ENCODE measurements at places on chromosomes 3 and 15.

- DNase-seq, result no peak
Observed at GRCh38 chr15:78875107-78875914, 2.6 kb downstream of the MORF4L1 start.

GRCh38 chr3:134370611-134371531 lies 3.4 kb downstream of the AMOTL2 start:
- DNase-seq, result no peak

- DNase-seq, result no peak
Observed at GRCh38 chr3:61173676-61174075, 77.6 kb downstream of the FHIT start.

GRCh38 chr3:52774901-52775864 lies 2.2 kb upstream of the ITIH1 start:
- no peak for DNase-seq

GRCh38 chr15:65773386-65774111 lies 18.5 kb downstream of the DENND4A start:
- DNase-seq, result no peak

GRCh38 chr15:71730277-71731144 lies 79.8 kb upstream of the NR2E3 start:
- no peak for DNase-seq

GRCh38 chr3:115922681-115923347 lies 299.5 kb downstream of the GAP43 start:
- no peak for DNase-seq

- DNase-seq, result no peak
Observed at GRCh38 chr15:56236197-56236596, 7.5 kb downstream of the RFX7 start.

GRCh38 chr3:154242766-154243165 lies 81.5 kb downstream of the DHX36 start:
- DNase-seq, result no peak

GRCh38 chr3:121758727-121759450 lies 9.3 kb upstream of the GOLGB1 start:
- no peak for DNase-seq

- no peak for DNase-seq
Observed at GRCh38 chr3:194865615-194866014, 179.9 kb downstream of the FAM43A start.

GRCh38 chr15:62875626-62876021 lies 166.9 kb upstream of the TPM1 start:
- no peak for DNase-seq

DNA sequence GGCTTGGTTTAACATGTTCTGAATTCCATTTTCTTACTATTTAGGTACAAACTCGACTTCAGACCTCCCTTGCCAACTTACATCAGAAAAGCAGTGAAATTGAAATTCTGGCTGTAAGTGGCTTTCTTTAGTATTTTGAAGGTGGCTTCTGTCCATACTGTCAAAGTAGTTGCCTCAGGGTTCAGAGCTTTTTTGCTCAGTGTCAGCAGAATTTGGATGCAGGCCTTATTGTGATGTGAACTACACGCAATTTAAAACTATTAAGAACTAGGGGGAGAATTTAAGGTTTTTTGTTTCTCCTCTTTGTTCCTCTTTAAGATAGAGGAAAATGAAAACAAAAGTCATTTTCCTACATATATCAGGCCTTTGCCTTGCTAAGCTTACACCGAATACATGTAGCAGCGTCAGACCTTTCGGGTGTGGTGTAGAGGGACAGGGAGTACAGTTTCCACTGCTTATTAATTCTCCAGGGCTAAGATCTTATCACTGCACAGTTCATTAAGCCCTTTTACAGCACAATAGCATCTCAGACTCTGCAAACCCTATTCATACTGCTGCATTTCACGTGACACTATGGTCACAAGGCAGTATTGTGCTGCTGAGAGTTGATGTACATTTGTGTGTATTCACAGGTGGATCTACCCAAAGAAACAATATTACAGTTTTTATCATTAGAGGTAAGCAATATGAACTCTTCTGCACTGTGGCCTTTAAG lies 6.7 kb downstream of the SRP14 start:
- no peak for DNase-seq

DNA sequence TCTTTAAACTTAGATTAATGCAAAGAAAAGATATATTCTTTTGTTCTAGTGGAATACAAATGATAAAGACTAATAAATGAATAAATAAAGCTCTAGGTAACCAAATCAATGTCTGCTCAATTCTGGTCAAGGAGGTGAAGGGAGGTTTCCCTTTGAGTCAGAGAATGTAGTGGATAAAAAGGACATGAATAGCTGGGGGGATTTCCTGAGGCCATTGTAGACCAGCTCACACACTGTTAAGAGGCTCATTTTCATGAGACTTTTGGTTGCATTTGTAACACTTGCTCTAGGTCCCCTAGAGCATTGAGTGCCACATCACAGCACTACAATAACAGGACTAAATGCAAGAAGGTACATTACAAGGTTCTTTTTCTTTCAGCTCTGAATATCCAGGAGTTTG lies 170.7 kb downstream of the TIGIT start:
- no peak for DNase-seq

- DNase-seq, result no peak
Observed at GRCh38 chr3:153848702-153849101, 272.5 kb upstream of the ARHGEF26 start.

- no peak for DNase-seq
Observed at GRCh38 chr15:79195802-79196201, 86.7 kb upstream of the ANKRD34C start.

DNA sequence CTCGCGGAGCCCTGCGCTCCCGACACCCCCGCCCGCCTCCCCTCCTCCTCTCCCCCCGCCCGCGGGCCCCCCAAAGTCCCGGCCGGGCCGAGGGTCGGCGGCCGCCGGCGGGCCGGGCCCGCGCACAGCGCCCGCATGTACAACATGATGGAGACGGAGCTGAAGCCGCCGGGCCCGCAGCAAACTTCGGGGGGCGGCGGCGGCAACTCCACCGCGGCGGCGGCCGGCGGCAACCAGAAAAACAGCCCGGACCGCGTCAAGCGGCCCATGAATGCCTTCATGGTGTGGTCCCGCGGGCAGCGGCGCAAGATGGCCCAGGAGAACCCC lies 464 bp downstream of the SOX2 start:
- DNase-seq, result no peak

DNA sequence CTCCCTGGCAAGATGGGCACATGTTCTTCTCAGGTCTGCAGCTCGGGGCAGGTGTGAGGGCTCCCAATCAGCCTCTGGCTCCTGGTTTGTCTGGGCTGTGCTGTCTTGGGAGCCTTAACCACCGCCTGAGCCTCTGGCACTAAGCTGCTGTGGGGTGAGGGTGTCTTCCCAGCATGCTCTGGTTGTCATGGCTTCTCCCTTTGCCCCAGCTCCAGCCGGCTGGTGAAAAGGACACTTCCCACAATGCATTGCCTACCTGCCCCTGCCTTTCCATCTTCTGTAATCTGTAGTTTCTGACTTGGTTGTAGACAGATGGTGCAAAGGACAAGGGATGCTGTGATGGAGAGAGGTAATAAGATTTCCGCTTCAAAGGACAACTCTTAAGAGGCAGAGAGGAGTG lies 295.3 kb downstream of the TLE3 start:
- no peak for DNase-seq

GRCh38 chr15:100794008-100794407 lies 85.6 kb upstream of the ALDH1A3 start:
- no peak for DNase-seq

DNA sequence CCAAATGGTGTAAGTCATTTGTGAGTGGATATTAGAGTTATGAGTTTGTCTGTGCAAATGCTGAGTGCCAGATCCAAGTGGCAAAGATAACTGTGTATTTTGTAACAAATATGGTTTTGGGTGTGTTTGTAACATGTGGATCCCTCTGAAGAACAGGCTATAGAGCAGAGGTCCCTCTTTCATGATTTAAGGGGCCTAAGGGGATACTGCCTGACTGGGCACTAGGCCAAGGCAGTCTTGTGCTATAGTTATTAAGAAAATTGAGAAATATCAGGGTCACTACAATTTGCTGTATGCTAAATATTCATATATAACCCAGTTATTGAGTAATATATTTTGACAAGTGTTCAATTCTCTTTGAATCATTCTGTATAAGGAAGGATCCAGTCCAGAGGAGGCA lies 555.6 kb upstream of the RGMA start:
- DNase-seq, result no peak

DNA sequence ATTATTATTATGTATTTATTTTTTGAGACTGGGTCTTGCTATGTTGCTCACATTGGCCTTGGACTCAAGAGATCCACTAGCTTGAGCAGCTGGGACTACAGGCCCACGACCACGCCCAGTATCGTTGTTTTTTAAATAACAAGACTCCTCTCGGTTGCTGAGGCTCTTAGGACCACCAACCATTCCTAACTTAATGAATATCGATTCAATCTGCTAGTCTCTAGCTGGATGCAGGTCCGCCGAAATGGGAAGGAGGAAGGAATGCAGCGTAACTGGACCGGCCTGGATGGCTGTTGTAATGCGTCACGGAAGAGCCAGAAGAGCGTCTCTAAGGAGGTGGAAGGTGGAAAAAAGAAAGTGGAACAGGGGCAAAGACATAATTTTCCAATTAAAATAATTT lies 1.7 kb downstream of the ANXA2 start:
- no peak for DNase-seq

DNA sequence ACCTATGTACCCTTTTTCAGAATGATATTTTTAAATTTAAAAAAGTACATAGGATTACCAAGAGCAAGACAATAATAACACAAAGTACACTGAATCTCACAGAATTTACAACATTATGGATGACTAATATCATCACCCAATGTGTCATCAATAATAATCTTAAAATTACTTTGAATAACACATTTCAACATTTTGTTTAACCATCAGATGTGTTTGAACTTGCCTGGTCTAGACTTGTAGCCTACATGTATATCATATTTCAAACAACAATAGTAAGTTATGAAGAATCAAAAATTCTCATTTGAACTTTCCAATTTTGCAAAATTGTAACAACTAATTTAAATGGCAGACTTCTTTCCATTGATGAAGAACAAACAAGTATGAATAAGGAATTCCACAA lies 15.1 kb downstream of the LRRC3B start:
- DNase-seq, result no peak

DNA sequence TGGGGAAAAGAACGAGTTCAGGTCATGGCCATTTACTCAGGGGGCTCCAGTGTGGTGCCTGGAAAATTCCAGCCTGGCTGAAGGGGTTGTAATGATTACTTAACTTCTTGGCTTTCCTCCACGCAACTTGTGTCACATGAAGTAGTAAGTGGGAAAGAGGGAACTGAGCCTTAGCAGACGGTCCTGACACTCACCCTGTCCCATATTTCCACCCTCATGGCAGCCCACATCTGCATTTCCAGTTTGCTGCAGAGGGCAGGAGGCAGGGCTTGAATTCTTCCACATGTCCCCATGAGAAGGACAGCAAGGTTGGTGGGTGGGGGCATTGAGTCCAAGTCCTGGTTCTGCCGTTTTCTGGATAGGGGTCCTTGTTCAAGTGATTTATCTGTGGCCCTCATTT lies 7.8 kb upstream of the CAMP start:
- DNase-seq, result no peak

- DNase-seq, result no peak
Observed at GRCh38 chr3:186959029-186959624, 28.8 kb downstream of the ST6GAL1 start.

DNA sequence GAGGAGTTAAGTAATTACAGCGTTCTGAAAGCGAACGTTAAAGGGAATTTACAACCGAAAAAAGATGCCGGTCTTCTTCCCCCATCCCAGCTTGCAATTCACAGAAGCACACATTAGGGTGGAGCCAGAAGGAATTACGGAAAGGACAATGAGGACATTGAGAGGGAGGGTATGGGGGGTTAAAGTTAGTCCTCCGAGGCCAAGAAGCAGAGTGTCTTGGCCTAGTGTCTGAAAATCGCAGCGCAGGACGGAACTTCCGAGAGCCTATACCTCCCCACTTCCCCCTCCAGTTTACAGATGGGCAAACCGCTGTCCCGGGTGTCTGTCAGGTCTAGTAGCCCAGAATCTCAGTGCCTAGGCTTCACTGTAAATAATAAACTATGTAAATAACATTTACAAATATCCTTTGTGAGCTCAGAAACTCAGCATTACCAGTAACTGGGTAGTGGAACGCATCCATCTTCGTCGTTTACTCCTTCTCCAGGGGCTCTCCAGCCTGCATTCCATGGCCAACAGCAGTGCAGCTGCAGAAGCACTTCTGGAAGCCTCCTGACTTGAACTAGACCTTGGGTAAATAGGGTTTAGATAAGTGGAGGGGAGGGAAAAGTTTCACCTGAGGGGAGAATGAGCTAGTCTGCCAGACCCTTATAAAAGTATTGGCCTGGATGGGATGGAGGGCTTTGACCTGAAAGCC lies 922 bp downstream of the ADPRH start:
- DNase-seq, result no peak

DNA sequence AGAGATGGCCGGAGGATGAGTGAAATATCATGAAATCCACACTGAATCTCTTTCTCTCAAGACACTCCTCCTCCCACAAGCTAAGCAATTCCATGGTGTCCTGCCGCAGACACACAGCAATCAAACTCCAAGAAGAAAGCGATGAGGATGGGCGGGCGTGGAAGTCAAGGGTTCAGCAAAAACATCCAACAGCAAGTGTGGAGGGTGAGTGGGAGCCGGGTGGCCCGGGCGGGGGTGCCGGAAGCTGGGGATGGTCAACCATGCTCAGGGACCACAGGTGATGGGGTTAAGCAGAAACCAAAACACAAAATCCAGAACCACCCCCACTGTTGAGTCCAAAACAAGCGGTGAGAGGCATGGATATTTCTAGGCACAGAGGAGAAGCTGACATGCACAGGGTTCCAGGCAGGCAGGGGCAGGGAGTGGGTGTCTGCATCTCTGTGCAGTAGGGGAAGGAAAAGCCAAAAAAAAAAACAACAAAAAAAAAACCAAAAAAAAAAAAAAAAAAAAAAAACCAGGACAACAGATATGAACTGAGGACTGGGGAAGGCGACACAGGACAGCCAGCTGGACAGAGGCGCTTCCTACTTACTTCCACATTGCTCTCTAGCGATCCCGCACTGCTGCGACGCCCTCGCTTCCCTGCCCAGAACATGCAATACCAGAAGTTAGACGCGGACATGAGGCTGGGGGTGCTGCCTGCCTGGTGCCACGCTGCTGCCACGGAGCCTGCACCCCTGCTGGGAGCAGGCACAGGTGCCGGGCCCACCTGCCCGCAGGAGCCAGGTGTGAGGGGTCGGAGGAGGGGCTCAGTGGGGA lies 61.0 kb upstream of the RPL32 start:
- DNase-seq, result no peak

- no peak for DNase-seq
Observed at GRCh38 chr3:10534066-10534465, 28.7 kb upstream of the ATP2B2 start.

DNA sequence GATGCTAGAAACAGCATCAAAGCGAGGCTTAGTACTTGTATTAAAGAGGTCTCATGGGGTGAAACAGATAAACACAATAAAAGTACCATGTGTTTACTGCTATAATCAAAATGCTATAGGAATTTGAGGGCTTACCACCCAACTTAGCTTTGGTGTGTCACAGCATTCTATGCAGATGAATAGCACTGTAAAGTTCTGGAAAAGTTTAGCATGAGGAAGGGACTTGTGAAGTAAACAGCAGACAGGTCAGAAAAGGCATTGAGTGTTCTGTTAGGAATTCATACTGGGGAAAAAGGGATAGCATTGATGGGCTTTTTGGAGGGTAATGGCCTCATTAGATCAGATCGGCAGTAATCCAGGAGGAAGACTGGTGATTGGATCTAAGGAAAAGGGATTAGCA lies 505.3 kb downstream of the NLGN1 start:
- no peak for DNase-seq

- no peak for DNase-seq
Observed at GRCh38 chr3:65436580-65436979, 602.1 kb downstream of the MAGI1 start.
